Neural progenitor cell (in vitro differentiated cells): ENCODE measurements at places on chromosomes 3 and 15.

DNA sequence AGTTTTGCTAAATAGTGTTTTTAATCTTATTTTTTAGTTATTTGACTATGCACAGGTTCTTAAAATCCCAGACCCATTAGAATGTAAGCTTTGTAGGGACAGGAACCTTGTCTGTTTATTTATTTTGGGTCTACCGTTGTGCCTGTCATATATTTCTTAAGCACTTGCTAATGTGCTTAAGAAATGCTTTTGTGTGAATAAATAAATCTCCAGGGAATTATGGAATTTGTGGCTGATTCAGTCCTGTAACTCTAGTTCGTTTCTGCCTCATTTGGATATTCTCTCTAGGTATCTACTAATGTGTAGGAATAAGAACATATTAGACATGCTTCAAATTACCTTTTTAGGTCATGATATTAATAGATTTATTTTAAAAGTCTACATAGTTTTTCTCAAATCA, 161.6 kb downstream of the LPP start:
- DNase-seq, result no peak
- H3K4me1 ChIP-seq, result no peaks in the 10 kb centered on the region
- H3K4me3 ChIP-seq, result no peak overlapping the region
- H3K36me3 ChIP-seq, result no peaks in the 10 kb centered on the region
- H3K27me3 ChIP-seq, result no peaks in the 10 kb centered on the region

DNA sequence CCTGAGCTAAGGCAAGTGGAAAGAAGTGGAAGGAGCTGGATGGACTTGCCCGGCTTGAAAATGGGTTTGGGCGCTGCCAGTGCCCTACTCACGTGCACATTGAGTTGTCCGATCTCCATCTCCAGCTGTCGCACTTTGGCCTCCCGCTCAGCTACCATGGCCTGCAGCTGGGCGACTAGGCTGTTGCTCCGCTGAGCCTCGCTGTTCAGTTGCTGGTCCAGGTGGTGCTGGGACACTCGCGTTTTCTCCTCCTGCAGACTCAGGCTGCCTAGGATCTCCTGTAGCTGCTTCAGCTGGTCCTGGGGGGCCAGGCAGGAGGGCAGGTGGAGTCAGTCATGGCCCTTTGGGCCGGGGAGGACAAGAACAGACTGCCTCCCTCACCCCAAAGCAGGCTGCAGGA, 33.0 kb upstream of the HHATL start:
- no peaks in the 10 kb centered on the region for H3K27me3 ChIP-seq
- H3K4me1 ChIP-seq, result peaks cover 18% of the 10 kb centered on the region
- DNase-seq, result no peak
- H3K36me3 ChIP-seq, result no peaks in the 10 kb centered on the region

GRCh38 chr15:31266712-31267111, 59.9 kb upstream of the KLF13 start:
- no peaks in the 10 kb centered on the region for H3K36me3 ChIP-seq
- H3K4me3 ChIP-seq, result no peak overlapping the region
- no peak overlapping the region for H3K27ac ChIP-seq
- peaks cover 16% of the 10 kb centered on the region for H3K4me1 ChIP-seq
- peak; percentile 5 for DNase-seq

DNA sequence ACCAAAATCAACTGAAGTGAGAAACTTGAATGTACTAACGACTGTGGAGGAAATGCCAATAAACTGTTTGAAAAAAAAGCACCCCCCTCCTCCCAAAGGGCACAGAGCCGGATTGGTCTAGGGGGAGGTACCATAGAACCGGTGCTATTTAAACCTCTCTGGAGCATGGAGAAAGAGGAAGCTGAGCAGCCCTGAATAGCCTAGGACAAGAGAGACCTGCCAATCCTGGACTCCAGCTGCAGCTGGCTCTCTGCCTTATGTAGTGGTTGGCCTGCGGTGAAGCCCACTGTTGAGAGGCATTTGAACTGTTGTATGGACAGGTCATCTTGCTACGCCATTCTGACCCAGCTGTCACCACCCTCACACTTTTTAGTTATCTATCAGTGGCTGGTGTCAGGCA, 1.5 kb upstream of the SH3GL3 start:
- DNase-seq, result peak; percentile 21
- H3K4me1 ChIP-seq, result no peaks in the 10 kb centered on the region
- H3K4me3 ChIP-seq, result no peak overlapping the region
- H3K27ac ChIP-seq, result no peak overlapping the region

GRCh38 chr3:169245631-169246030, 417.9 kb downstream of the MECOM start:
- no peak overlapping the region for H3K27ac ChIP-seq
- H3K4me1 ChIP-seq, result peaks cover 65% of the 10 kb centered on the region
- no peak for DNase-seq

GRCh38 chr15:92809880-92810361, 90.2 kb upstream of the CHD2 start:
- H3K36me3 ChIP-seq, result no peaks in the 10 kb centered on the region
- H3K4me3 ChIP-seq, result peak overlapping the region; percentile 56
- peak overlapping the region; percentile 100 for H3K27ac ChIP-seq
- peak; percentile 51 for DNase-seq
- peaks cover 34% of the 10 kb centered on the region for H3K4me1 ChIP-seq

GRCh38 chr3:174094669-174095068, 697.1 kb downstream of the NLGN1 start:
- no peaks in the 10 kb centered on the region for H3K27me3 ChIP-seq
- no peak for DNase-seq
- H3K4me1 ChIP-seq, result no peaks in the 10 kb centered on the region

- no peaks in the 10 kb centered on the region for H3K4me1 ChIP-seq
- no peaks in the 10 kb centered on the region for H3K36me3 ChIP-seq
- no peak overlapping the region for H3K4me3 ChIP-seq
- DNase-seq, result no peak
- no peaks in the 10 kb centered on the region for H3K27me3 ChIP-seq
Observed at GRCh38 chr3:3664935-3665334, 134.3 kb upstream of the LRRN1 start.

- no peak for DNase-seq
- peaks cover 7% of the 10 kb centered on the region for H3K27me3 ChIP-seq
- H3K36me3 ChIP-seq, result no peaks in the 10 kb centered on the region
Observed at GRCh38 chr3:355622-356021, 159.1 kb downstream of the CHL1 start.

- H3K4me3 ChIP-seq, result no peak overlapping the region
- H3K27ac ChIP-seq, result no peak overlapping the region
- DNase-seq, result no peak
- H3K27me3 ChIP-seq, result no peaks in the 10 kb centered on the region
- no peaks in the 10 kb centered on the region for H3K4me1 ChIP-seq
- H3K36me3 ChIP-seq, result no peaks in the 10 kb centered on the region
Observed at GRCh38 chr3:4748701-4749378, 230.4 kb upstream of the BHLHE40 start.

GRCh38 chr15:82613747-82614146, 33.4 kb downstream of the CPEB1 start:
- no peak for DNase-seq
- peaks cover 13% of the 10 kb centered on the region for H3K27me3 ChIP-seq
- H3K4me1 ChIP-seq, result no peaks in the 10 kb centered on the region

DNA sequence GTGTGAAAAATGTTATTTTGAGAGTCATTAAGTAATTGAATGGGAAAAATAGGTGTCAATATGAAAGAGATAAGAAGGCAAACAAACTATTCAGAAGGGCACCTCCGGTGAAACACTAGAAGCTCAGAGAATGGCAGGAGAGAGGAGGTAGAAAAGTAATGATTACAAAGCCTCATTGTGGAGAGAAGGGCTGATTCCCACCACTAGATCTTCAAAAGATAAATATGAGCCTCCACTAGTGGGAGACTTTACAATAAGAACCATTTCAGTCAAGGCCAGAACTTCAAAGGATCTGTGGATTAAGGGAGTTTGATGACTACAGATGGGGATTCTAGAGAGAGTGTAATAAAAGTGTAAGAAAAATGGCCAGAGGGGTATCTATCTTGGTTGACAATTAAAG, 535.6 kb downstream of the NLGN1 start:
- no peaks in the 10 kb centered on the region for H3K36me3 ChIP-seq
- no peak for DNase-seq
- no peak overlapping the region for H3K4me3 ChIP-seq
- H3K4me1 ChIP-seq, result peaks cover 24% of the 10 kb centered on the region
- H3K27me3 ChIP-seq, result no peaks in the 10 kb centered on the region

DNA sequence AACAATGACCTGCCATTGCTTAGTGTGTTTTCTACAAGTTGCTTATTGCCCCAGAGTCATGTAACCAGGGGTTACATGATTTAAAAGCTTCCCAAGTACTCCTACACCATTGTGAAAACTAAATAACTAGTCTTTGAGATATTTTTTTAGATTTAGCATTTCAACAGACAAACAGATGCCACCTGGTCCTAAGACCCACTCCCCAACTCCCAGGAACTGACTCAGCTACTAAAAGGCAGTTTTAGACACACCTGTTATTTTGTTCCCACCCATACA, 28.1 kb upstream of the KBTBD12 start:
- no peaks in the 10 kb centered on the region for H3K27me3 ChIP-seq
- no peak for DNase-seq
- H3K4me3 ChIP-seq, result no peak overlapping the region
- H3K36me3 ChIP-seq, result no peaks in the 10 kb centered on the region
- H3K4me1 ChIP-seq, result no peaks in the 10 kb centered on the region
- H3K27ac ChIP-seq, result no peak overlapping the region

GRCh38 chr3:8988791-8989558, 25.7 kb upstream of the RAD18 start:
- no peak overlapping the region for H3K4me3 ChIP-seq
- no peaks in the 10 kb centered on the region for H3K27me3 ChIP-seq
- H3K36me3 ChIP-seq, result no peaks in the 10 kb centered on the region
- DNase-seq, result no peak
- H3K27ac ChIP-seq, result no peak overlapping the region
- H3K4me1 ChIP-seq, result no peaks in the 10 kb centered on the region

DNA sequence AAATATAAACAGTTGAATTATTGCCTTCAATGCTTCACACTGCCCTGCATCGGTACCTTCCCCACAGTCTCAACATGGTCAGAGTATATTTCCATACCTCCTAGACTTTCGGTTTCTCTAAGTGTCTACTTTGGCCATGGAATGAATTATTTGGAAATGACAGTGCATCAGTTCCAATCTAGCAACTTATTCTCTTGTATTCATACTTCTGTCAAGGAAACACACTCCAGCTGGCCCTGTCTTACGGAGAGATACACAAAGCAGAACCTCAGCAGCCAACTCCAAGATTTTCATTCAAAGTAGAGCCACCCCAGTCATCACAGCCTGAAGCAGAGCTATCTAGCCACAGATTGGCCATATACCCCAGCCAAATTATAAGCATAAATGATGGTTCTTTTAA, 518.4 kb upstream of the UBE2E2 start:
- no peak overlapping the region for H3K4me3 ChIP-seq
- no peak for DNase-seq
- no peaks in the 10 kb centered on the region for H3K36me3 ChIP-seq
- no peak overlapping the region for H3K27ac ChIP-seq
- H3K27me3 ChIP-seq, result no peaks in the 10 kb centered on the region

DNA sequence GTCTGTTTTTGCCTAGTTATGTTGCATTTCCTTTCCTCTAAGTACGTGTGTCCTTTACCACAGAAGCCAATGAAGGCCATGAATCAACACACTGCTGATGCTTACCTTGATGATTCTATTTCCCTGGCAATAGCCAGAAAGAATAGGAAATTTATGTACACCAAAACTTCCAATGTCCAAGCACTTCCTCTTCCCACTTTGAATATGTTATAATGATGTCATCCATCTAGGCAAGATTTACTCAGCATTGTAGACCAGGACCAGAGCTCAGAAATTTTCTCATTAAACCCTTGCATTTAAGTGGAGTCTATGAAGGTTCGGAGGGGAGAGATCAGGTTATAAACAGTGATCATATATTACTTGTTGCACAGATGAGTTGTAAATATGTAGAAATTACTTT, 126.0 kb downstream of the THRB start:
- no peak overlapping the region for H3K27ac ChIP-seq
- no peak overlapping the region for H3K4me3 ChIP-seq
- H3K27me3 ChIP-seq, result no peaks in the 10 kb centered on the region
- no peak for DNase-seq
- H3K36me3 ChIP-seq, result no peaks in the 10 kb centered on the region
- peaks cover 10% of the 10 kb centered on the region for H3K4me1 ChIP-seq

GRCh38 chr3:105876780-105877327, 8.0 kb upstream of the CBLB start:
- H3K36me3 ChIP-seq, result no peaks in the 10 kb centered on the region
- no peaks in the 10 kb centered on the region for H3K4me1 ChIP-seq
- no peak overlapping the region for H3K27ac ChIP-seq
- no peaks in the 10 kb centered on the region for H3K27me3 ChIP-seq
- no peak overlapping the region for H3K4me3 ChIP-seq
- DNase-seq, result no peak

DNA sequence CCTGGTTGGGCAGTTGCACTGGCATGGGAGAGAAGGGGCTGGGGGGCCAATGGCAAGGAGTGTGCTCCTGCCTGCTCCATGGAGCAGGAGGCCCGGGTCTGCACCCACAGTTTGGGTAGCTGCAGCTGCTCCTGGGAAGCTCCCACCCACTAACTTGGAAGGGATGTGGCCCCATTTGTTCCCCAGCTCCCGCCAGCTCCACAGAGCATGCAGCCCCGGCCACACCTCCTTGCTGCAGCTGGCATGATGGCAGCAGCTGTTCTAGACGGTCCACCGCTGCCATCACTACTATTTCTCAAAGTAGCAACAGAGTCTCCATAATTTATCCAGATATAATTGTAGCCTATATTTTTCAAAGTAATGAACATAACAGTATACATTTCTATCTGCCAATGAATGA, 65.8 kb downstream of the PIK3CB start:
- H3K36me3 ChIP-seq, result no peaks in the 10 kb centered on the region
- no peaks in the 10 kb centered on the region for H3K27me3 ChIP-seq
- no peak overlapping the region for H3K4me3 ChIP-seq
- H3K27ac ChIP-seq, result no peak overlapping the region
- no peak for DNase-seq
- no peaks in the 10 kb centered on the region for H3K4me1 ChIP-seq

GRCh38 chr3:46938118-46938517, 38.4 kb downstream of the CCDC12 start:
- no peak overlapping the region for H3K27ac ChIP-seq
- H3K4me1 ChIP-seq, result no peaks in the 10 kb centered on the region
- no peak for DNase-seq
- no peaks in the 10 kb centered on the region for H3K27me3 ChIP-seq
- no peaks in the 10 kb centered on the region for H3K36me3 ChIP-seq

DNA sequence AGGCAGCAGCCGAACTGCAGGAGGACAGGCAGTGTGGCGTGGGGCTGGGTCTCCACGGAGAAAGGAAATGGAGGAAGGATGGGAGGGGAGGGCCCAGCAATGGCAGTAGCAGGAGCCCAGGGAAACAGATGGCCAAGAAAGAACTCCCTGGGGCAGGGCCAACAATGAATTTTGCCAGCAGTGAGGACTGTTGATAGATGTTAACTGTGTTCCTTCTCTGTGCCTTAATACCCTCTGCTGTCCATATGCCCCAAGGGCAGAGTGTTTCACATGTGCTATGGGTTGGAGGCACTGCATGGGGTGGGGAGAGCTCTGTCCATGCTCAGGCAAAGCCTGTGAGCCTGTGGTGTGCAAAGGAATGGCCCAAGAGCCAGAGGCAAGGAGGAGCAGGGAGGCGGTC, 70.8 kb upstream of the POMGNT2 start:
- H3K27ac ChIP-seq, result no peak overlapping the region
- no peaks in the 10 kb centered on the region for H3K36me3 ChIP-seq
- H3K4me3 ChIP-seq, result no peak overlapping the region
- no peaks in the 10 kb centered on the region for H3K4me1 ChIP-seq
